AG09309 (cell line): ENCODE measurements at places on chromosomes 6 and 20.

DNA sequence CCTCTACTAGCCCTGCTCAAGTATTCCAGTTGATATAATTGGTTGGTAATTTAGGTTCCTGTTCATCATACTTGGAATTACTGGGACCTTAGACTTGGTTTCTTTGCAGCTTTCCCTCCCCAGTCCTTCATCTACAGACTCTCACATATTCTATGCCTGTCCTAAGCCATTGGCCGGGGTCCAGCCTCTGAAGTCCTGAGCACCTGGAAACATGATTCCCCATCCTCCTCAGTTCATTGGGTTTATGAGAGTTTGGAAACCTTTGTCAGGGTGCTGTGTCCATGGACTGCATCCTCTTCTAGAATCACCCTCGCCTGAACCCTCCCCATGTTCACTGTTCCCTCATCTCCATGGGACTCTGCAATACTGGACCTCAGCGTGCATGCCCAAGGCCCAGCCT lies 8.8 kb downstream of the GSTA2 start:
- DNase-seq, result no peak

- no peak for DNase-seq
These were observed 199.4 kb downstream of the SLC24A3 start for GRCh38 chr20:19411811-19412210.

GRCh38 chr20:41111578-41111951 lies 25.8 kb upstream of the PLCG1 start:
- DNase-seq, result no peak

DNA sequence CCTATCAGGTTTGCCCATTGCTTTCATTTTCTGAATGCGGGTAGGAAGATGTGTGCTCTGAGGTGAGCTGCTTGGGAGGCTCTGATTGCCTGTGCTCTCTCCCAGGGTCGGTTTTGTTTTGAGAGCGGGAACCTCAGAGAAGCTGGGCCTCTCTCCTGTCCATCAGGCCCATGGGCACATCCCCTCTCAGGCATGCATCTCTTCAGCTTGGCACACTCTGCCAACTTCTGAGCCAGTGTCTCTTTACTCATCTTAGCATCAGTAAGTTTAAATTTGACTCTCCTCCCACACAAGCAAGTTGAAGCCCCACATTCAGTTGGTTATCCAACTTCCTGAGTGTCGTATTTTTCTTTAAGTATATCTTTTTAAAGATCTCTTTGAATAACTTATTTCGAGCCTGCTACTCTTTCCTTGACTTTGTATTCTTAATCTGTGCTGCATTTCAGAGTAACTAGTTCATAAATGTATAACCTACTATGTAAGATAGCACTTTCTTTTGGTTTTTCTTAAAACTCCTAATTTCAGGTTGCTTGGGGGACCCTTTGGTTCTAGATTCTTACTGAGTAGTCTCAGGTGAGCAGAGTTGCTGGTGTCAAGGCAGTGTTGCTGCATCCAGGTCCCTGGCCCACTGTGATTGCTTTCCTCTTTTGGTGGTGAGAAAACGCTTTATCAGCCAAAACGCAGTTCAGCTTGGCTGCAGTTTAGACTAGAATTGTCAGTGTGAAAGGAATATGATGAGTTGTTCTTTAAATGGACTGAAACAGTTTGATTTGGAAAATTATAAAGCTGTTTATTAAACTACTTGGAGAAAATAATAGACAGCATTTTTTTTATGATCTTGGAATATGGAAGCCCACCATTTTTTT lies 54.8 kb downstream of the SNX9 start:
- no peak for DNase-seq

- DNase-seq, result no peak
These were observed 43.0 kb downstream of the PRPH2 start for GRCh38 chr6:42679358-42679757.

DNA sequence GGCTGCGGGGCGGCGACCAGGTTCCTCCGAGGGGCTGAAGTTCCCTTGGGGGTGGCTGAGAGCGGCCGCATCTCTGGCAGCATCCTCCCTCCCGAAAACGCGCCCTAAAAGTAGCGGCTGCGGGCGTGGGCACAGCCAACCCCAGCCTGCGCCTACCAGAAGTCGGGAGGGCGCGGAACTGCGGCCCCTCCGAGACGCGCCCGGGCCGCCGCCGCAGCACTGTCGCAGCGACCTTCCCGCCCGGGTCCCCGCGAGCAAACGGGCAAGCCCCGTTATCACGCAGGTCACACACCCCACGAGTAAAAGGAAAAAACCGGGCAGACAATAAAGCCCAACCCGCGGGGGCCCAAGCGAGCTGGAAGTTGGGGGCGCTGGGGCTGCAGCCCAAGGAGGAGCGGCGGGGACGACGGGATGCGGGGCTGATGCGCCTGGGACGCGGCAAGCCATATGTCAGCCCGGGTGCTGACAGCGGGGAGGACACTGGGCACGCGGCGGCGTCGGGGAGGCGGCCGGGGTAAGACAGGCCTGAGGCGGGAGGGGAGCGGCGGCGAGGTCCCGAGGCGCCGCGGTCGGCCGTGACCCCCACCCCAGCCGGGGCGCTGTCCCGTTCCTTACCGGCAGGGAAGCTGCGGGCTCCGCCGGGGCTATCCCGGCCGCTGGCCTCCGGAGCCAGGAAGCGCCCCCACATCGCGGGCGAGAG lies 659 bp downstream of the CEP85L start:
- no peak for DNase-seq

- no peak for DNase-seq
These were observed 655.0 kb downstream of the QKI start for GRCh38 chr6:164069350-164069990.

DNA sequence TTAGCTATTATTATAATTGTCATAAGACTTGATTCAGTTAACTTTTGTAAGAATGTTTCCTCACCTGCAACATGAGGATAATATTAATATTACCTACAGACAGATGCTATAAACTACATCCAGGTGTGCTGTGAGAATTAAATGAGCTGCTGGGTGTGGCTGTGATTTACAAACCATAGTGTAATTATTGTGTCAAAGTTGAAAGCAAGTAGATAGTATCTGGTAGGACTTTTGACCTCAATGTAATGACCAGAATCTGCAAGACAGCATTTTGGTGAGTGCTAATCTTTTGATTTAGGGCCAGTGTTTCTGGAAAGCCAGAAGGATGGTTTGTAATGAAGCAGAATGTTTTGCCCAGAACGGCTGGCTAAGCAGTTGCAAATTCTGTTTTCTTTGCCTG lies 162.5 kb downstream of the TRMT11 start:
- DNase-seq, result no peak

DNA sequence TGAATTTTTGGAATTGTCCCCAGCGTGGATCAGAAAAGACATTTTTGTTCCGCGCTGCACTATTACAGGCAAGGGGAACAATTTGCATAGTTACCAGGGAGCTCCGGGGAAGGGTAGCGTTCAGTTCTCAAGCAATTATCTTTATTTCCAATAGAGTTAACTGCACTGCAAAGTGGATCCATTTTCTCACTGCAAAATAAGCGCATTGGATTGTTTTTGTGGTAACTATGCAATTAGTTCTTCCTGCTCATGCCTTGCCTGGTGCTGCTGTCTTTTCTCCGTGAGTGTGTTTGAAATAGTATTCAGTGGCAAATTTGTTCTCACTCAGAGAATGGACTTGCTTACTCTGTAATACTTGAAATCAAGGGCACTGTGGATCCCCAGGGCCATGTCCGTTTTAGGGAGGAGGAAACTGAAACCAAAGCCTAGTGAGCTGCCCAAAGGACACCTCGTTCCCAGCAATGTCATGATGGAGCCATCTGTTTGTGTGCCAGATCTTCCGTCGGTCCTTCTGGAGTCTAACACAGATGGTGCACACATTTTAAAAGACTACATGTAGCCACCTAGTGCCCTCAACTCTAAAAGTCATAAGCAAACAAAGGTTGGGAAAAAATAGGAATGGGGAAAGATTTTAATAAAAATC lies 7.4 kb upstream of the PCK1 start:
- no peak for DNase-seq

- DNase-seq, result no peak
These were observed 72.8 kb upstream of the PAX1 start for GRCh38 chr20:21632735-21633053.

DNA sequence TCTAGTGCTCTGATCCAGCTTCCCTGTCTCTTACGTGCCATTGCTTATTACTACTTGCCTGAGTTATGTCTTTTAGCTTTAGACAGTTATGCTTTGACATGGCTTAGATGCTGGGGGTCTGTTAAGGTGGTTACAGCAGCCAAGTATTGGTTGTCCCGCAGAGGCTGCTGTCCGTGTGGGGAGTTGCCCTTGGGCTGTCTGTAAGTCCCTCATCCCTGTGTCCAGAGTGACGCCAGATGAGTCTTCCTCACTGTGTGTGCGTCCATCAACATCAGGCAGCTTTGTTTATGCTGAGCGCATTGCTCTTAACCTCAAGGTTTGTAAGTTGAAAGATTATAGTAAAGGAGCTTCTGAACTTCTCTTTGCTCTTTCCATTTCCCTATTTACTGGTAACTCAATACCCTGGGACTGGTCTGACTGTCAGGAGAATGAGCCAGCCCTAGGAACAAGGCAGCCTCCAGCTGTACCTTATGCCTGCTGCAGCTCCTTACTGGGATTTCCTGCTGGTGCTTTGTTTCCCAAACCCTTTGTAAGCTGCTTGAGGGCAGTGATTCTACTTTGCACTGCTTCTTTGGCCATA lies 7.2 kb downstream of the FAM120B start:
- DNase-seq, result no peak

DNA sequence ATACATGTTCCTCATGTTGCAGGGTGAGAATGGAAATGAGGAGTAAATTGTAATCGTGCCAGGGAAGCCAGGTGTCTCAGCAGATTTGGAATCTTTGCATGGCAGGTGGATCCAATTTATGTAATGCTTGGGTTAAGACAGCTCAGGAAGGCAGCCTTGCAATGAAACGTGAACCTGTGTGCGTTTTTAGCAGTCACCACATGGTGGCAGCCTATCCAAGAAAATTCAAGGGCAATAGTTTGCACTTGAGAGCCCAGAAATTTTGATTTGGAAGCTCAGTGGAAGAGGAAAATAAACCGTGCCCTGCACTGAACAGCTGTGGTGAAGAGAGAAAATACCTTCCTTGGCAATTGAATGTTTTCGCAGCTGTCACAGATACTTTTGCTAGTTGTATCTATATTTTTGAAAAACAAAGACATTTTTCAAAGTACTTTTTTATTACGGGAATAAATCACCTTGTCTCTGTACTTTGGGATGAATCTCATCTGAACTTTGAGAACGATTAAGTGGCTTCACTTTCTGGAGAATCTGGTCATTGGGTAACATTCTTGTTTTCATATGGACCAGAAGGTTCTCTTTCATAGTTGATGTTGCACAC lies 26.5 kb downstream of the MTHFD1L start:
- DNase-seq, result peak; percentile 50

- no peak for DNase-seq
These were observed 36.8 kb downstream of the PTCHD4 start for GRCh38 chr6:48073976-48074767.

DNA sequence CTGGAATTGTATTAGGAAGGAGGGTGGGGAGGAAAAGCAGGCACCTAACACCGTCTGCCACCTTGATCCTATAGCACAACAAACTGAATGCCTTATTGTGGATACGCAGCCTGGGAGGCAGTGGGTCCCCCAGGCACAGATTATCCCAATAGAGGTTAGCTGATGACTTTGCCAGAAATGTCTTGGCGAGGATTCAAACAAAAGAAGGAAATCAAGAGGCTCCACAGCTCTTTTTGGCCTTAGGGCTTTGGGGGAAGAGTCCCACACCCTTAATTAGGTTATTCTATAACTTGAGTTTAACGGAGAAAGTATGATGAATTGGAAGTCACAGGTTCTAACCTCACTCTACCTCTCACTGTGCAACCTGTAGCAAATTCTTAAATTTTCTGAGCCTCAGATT lies 102.0 kb downstream of the MRPL14 start:
- no peak for DNase-seq

DNA sequence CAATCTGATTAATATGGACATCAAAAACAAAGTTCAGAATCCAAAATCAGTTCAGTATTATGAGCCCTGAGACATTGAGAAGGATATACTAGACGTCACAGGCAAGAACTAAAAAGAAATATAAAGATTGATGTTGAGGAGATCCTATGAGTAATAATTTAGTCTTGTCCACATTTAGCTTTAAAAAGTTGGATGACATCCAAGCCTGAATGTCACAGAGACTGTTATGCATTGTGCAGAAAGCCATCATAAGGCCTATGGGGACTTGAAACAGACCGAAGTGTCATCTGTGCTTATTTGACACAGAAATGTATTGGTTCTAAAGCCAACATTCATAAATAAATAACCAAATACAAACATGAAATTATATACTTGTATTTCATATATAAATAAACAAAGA lies 581.8 kb upstream of the MMS22L start:
- DNase-seq, result no peak

GRCh38 chr6:39173270-39173669 lies 56.0 kb downstream of the KCNK5 start:
- no peak for DNase-seq

- DNase-seq, result no peak
These were observed 18.6 kb downstream of the RBM38 start for GRCh38 chr20:57409672-57410397.

DNA sequence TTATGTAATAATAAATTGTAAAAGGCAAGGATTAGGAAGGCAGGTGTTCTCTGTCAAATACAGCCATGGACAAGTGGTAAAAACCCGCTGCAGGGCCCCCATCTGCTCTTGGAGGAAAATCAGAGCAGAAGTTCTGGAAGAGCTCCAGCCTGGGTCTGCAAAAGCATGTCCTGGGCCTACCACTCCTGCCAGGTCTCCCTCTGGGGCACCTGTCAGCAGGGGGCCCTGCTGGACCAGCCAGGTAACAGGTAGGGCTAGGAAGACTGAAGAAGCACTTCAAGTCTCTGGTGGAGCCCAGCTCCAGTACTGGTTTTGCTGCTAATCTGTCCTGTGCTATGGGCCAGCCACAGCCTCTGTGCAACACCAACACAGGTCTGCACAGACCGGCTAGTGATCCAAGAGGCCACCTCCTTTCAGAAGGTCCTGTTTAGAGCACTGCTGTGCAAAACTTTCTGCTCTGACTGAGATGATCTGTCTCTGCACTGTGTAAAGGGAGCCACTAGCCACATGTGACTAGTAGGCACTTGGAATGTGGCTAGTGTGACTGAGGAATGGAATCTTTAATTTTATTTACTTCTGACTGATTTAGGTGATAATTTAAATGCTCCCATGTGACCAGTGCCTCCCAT lies 30.2 kb downstream of the RRBP1 start:
- DNase-seq, result no peak

GRCh38 chr6:118996289-118996820 lies 61.4 kb upstream of the MCM9 start:
- no peak for DNase-seq

GRCh38 chr6:7201732-7202541 lies 94.2 kb downstream of the RREB1 start:
- DNase-seq, result no peak

DNA sequence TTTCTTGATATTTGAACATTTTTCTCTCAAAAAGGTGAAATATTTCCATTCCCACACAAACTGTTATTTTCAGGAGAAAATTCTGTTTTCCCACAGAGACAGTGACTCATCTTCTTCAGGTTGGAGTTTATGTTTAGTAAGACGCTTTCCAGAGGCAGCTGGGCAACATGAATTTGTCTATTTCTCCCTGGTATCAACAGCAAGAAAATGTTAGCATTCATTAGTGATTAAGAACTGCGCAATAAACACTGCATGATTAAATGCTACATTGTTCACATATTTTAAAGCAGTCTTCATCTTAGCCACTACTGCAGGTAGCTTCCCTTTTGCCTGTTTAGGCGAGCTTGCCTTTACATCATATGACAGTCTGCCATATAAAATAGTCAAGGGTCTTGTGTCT lies 295.7 kb downstream of the C6orf118 start:
- no peak for DNase-seq

- no peak for DNase-seq
These were observed 7.7 kb upstream of the BACH2 start for GRCh38 chr6:90304308-90304707.
